Smooth muscle cell of trachea (primary cell): ENCODE measurements at places on chromosomes 11 and 22. TPM values are rescaled to one million over a fixed set of nuclear protein-coding genes. Genes with fewer than 3 reads are reported as not detected.

Gene TRPM5
- not detected in 2 replicates for total RNA-seq

Gene CATSPERZ
- 0.44 and 0.66 TPM in 2 replicates for total RNA-seq

Gene PLXNB2
- 133 and 254 TPM in 2 replicates for total RNA-seq

Gene CARNS1
- total RNA-seq, result 0.15 and 0.66 TPM in 2 replicates

Gene P4HA3
- total RNA-seq, result 3.1 TPM in 2 replicates

Gene GLYAT
- not detected in 2 replicates for total RNA-seq
